H7 (cell line): ENCODE measurements at places on chromosomes 3 and 15.

GRCh38 chr15:70533931-70534742 lies 229.2 kb downstream of the UACA start:
- no peak for DNase-seq

DNA sequence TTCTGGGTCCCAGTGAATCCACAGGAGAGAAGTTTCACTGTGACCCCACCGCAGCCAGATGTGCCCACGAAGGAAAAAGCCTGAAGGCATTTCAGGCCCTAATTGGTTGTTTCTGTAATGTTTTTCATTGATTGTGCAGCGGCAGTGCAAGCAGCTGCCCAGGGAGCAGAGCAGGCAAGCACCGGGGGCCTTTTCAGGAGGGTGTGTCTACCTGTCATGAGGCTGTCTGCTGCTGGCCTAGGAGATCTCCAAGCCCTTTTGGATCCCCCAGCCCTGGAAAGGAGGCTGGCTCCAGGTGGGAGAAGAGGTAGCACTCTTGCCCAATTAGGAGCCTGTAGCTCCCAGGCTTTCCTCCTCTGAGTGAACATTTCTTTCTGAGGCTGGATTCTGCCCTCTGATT lies 108.8 kb downstream of the EPHB1 start:
- DNase-seq = no peak

GRCh38 chr15:41620536-41621199 lies 39.5 kb upstream of the MGA start:
- DNase-seq = peak; percentile 71

DNA sequence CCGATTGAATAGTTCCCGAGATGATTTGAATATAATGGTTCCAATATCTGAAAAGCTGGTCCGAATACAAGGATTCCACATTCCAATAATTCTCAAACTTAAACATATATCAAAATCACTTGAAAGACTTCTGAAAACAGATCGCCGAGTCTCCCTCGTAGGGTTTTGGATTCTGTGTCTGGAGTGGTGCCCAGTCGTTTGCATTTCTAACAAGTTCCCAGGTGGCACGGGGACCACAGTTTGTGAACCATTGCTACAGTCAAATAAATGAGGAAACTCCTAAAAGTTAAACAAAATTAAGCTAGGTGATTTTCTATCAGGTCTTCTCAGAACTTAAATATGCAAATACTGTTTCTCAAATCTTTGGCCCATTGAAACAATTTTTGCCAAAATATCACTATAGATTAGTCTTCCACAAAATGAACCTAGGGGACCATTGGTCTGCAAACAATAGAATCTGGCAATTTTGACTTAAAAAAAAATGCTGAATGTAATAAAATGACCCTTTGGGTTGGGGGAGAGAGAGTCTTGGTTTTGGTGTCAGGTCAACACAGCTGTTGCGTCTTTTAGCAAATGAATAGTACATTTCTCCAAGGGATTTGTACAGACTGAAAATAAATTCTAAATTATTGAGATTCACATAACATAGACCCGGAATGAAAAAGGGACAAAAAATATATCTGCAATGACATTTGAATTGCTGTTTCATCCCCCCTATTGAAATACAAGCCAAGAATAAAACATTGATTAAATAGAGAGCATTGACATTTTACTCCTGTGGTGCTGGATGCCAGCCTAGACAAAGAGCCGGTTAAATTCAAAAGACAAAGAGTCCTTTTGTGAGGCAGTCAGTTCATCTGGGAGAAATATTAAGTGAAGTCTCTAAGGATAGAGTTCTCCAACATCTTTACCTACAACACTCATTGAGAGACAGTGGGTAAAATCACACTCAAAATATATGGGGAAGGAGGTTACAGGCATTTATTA lies 175.7 kb upstream of the ADAMTS9 start:
- no peak for DNase-seq

DNA sequence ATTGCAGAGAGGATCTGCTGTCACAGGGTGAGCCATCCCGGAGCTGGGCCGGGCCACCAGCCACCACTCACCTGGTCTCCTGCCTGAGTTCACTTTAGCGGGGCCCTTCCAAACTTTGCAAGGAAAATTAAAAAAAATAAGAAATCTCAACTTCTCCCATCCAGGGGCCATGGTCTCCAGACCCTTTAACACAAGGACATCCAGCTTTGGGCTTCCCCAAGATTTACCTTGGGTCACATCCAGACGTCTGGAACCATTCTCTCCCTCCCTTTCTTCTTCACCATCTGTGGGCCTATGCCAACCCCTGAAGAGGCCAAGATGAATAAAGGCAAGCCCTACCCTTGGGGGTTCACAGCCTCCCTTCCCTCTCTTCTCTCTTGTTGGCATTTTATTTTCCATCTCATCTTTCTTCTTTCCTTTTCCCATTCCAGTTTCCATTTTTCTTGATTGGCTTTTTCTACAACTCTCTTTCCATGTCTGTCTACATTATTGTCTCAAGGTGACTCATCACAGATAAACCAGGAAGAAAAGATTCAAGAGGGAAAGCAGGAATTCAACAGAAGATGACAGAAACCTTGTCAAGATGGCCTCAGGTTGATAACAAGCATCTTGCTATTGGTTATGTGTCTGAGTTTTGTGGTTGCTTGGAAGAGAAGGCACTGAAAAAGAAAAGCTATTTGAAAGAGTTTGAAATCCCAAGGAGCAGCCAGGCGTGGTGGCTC lies 49.5 kb downstream of the ITGA11 start:
- no peak for DNase-seq
